Effector CD8-positive, alpha-beta T cell (primary cell): ENCODE measurements at places on chromosomes 13 and 19.

- no peak for DNase-seq
Observed at GRCh38 chr19:15820646-15821045, 5.2 kb upstream of the OR10H1 start.

DNA sequence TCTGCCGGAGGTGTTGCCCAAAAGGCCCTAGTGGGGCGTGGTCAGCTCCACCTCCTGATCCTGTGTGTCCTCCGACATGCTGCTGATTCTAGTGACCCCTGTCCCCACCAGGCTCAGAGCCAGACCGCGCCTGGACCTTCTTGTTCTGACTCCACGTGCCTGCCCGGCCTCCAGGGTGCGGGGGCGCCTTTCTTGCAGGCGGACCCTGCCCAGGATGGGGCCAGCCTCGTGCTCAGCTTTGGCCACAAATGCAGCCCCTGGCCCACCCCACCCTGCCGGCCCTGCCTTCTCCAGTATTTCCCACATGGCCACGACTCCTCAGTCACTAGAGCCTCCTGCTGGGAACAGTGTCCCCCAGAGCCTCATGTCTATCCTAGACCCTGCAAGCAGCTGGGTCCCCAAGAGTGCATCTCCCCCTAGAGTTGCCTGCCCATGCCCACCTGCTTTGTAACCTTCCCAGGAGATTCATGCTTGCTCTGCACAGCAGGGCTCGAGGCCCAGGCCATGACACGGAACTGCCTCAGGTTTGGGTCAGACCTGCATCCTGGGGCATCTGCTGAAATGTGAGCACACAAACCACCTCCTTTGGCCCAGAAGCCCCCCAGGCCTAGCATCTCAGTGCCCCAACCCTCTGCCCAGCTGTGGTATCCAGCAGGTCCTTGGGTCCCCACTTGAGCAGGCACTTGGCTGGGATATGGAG lies 27.0 kb downstream of the TMEM161A start:
- DNase-seq, result no peak

DNA sequence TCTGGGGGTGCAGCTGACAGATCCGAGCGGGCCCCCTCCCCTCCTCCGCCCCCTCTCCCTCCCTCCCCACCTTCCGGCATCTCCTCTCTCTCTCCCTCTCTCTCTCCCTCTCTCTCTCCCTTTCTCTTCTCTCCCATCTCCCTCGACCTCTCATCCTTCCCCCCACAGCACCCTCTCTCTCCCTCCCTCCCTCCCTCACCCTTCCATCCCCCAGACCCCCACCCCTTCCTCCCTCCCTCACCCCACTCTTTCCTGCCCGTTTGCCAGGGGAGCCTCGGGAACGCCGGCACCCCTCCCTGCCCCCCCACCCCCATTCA lies 666 bp downstream of the CELF5 start:
- no peak for DNase-seq

DNA sequence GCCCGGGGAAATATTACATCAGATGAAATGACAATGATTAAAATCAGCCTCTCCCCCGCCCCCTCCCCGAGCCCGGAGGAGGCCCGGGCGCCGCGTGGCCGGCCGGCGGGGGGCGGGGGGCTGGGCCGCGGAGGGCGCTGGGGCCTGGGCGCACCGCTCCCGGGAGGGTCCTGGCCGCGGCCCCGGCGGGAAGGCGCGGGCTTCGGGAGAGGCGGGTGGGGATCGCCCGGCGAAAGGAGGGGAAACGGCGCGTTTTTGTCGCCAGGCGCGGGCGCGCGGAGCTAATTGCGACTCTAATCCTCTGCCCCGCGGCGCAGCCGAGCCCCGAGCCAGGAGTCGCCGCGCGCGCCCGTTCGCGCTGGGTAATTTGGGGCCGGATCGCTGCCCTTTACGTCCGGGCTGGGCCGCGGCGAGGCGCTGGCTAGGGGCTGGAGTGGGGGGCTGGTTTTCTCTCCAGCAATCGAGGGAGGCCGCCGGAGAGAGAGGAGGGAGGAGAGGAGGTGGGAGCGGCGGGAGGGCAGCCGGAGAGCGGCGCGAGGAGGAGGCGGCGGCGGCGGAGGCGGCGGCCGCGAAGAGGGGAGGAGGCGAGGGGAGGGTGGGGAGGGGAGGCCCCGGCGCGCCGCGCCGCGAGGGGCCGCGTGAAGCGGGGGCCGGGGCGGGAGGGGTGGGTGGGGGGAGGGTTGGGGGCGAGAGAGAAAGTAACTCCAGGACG lies at the start of gene KCTD15:
Gene KCTD15 (plus strand): TSS at position 707 of the 712 bp plus-strand sequence. CDS start 3,585 bp downstream, outside the sequence.
- no peak for DNase-seq

DNA sequence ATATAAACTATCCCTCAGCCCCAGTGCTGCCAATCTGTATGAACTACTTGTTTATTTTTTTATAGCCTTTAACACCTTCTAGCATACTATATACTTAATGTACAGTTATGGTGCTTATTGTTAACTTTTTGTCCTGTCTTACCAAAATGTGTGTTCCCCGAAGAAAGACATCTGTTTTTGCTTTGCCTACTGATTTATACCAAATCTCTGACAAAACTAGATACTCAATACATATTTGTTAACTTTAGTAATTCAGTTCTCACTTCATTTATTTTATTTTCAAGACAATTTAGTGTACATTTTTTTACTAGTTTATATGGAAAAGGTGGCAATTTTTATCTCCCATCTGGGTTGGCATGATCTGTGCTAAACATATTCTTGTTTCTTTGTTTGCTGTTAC lies 824.3 kb upstream of the ATXN8OS start:
- no peak for DNase-seq

DNA sequence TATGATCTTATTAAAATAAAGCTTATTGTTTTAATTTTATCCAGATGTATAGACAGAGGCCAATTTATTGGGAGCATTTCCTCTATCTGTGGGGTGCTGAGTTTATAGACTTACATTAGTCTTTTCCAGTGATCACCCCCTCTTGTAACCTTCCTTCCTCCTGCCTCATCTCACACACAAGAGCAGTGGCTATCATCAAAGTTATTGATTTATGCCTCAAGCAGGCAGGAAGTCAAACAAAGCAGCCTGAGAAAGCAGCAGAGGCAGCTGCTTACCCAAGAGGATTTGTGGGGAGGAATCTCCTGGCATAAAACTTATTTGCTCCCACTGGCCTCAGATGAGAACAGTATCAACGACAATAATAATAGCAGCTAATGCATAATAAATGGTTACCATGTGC lies 26.3 kb upstream of the DCLK1 start:
- DNase-seq, result no peak

DNA sequence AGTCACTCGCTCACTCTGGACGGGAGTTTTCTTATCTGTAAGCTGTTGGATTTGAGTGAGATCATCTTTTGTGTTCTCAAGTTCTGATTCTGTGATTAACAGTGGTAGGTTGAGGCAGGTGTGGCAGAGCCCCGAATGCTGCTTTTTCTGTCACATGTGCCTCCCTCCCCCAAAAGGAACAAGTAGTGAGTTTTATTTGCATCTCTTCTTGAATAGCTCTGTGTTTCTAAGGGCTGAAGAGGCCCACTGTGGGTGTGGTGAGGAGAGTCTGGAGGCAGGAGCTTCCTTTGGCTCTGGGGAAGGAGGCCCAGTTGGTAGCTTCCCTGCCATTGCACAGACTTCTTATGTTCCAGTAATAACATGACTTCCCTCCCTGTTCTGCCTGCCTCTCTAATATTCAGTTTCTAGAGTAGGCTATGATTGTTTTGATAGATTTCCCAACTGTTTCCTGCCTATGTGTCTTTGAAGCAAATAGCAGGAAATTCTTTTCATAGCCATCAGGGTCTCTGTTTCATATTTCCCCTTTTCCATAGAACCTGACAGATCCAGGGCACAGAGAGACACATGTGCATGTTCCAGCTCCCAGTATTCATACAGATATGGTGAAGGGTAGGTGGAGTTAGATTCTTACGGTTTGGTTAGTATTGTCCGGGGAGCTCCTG lies 23.9 kb upstream of the CXCL17 start:
- no peak for DNase-seq
